ENCODE measurements at places on chromosomes 4 and X. TPM values are rescaled to one million over a fixed set of nuclear protein-coding genes. Genes with fewer than 3 reads are reported as not detected.

GRCh38 chrX:49996474-49996873 is 74.1 kb downstream of the CLCN5 start:
- no peak for DNase-seq

GRCh38 chr4:120694973-120695372 is 227.6 kb downstream of the PRDM5 start:
- no peak for DNase-seq

DNA sequence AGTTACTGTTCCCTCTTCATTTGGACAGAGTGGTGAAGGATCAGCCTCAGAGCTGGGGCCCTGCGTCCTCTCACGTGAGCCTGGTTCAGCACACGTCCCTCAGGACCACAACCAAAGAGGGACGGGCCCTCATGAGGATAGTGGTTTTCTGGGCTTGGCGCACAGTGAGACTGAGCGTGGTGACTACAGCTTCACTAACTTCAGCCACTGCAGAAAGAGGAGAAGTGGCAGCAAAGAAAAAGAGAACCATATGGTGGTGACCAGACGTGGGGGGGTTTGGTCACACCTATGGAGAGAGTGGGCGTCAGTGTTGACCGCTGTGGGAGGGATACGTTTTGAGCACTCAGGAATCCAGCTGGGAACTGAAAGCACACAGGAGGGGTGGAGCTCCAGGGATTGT is 21.8 kb upstream of the TNIP3 start:
- no peak for DNase-seq

- no peak for DNase-seq
Observed at GRCh38 chr4:88606832-88607231, 14.6 kb downstream of the HERC3 start.

GRCh38 chr4:80367737-80368136 is 32.2 kb downstream of the CFAP299 start:
- DNase-seq: no peak

STPG2 gene
- 0.58 TPM for polyA plus RNA-seq

SPANXB1 gene
- polyA plus RNA-seq: not detected

PNMA5 gene
- 0.33 TPM for polyA plus RNA-seq

TMEM150C gene
- polyA plus RNA-seq: 34.5 TPM

PFKFB1 gene
- polyA plus RNA-seq: 0.73 TPM
